ENCODE measurements at places on chromosomes 1 and 21. TPM values are rescaled to one million over a fixed set of nuclear protein-coding genes. Genes with fewer than 3 reads are reported as not detected.

The CBR3 gene
- 16.4 TPM for total RNA-seq

The OR2T11 gene
- total RNA-seq: not detected

The AMY1C gene
- total RNA-seq: not detected

The KRTAP6-2 gene
- total RNA-seq: not detected

The GSTM1 gene
- total RNA-seq: 77.4 TPM

The SPRR1B gene
- not detected for total RNA-seq

The SYT6 gene
- total RNA-seq: not detected

The CD101 gene
- total RNA-seq: 1.0 TPM

The SLC45A1 gene
- total RNA-seq: 0.57 TPM

The NBPF4 gene
- total RNA-seq: not detected

The KIF26B gene
- 0.07 TPM for total RNA-seq

The LCE2C gene
- total RNA-seq: not detected

The CAMK1G gene
- total RNA-seq: 0.07 TPM

The ZNF436 gene
- 4.6 TPM for total RNA-seq

The KLHDC7A gene
- not detected for total RNA-seq

The ZBTB8A gene
- 0.41 TPM for total RNA-seq

The ERICH3 gene
- not detected for total RNA-seq

The PTCH2 gene
- 1.3 TPM for total RNA-seq

The MYOM3 gene
- total RNA-seq: not detected

The HES3 gene
- total RNA-seq: not detected

The FNDC5 gene
- total RNA-seq: not detected

The ZFP69 gene
- total RNA-seq: 4.0 TPM

The PLEKHO1 gene
- total RNA-seq: 27.1 TPM

The SLFNL1 gene
- not detected for total RNA-seq

The ACTL8 gene
- total RNA-seq: not detected

The PCSK9 gene
- total RNA-seq: not detected

The DDAH1 gene
- total RNA-seq: not detected

The OPRD1 gene
- 0.05 TPM for total RNA-seq

The KLF17 gene
- not detected for total RNA-seq

The MNDA gene
- not detected for total RNA-seq

The RIIAD1 gene
- total RNA-seq: not detected

The GPR3 gene
- 3.2 TPM for total RNA-seq

The AK5 gene
- total RNA-seq: 0.39 TPM

The SYCP1 gene
- not detected for total RNA-seq

The PTGER3 gene
- total RNA-seq: 1.4 TPM

The BSND gene
- not detected for total RNA-seq

The SPRR2G gene
- total RNA-seq: not detected

The OR2AK2 gene
- total RNA-seq: not detected

The CLCA4 gene
- not detected for total RNA-seq

The RGL1 gene
- 2.8 TPM for total RNA-seq

The BNIPL gene
- 0.70 TPM for total RNA-seq

The TEX38 gene
- total RNA-seq: 0.18 TPM

The GBP6 gene
- 0.65 TPM for total RNA-seq

The PCP4 gene
- not detected for total RNA-seq

The PDXK gene
- 135 TPM for total RNA-seq

The E2F2 gene
- 33.5 TPM for total RNA-seq

The MYBPH gene
- total RNA-seq: not detected

The PRDM16 gene
- total RNA-seq: not detected

The CELA3B gene
- not detected for total RNA-seq

The KCNJ9 gene
- total RNA-seq: not detected

The TRIM67 gene
- not detected for total RNA-seq

The RCAN3 gene
- 26.5 TPM for total RNA-seq

The PAPPA2 gene
- total RNA-seq: 0.10 TPM

The TSPAN2 gene
- 0.34 TPM for total RNA-seq

The L1TD1 gene
- total RNA-seq: not detected

The ROR1 gene
- total RNA-seq: not detected

The CR1 gene
- not detected for total RNA-seq

The RNPC3 gene
- total RNA-seq: 17.1 TPM

The CKS1B gene
- total RNA-seq: 158 TPM

The UTS2 gene
- not detected for total RNA-seq
